Activated T-cell treated with anti-CD3 and anti-CD28 coated beads, Interleukin-2, amount 50 U/mL, for 72 hours (primary cell): ENCODE measurements at places on chromosomes 6 and 20.

DNA sequence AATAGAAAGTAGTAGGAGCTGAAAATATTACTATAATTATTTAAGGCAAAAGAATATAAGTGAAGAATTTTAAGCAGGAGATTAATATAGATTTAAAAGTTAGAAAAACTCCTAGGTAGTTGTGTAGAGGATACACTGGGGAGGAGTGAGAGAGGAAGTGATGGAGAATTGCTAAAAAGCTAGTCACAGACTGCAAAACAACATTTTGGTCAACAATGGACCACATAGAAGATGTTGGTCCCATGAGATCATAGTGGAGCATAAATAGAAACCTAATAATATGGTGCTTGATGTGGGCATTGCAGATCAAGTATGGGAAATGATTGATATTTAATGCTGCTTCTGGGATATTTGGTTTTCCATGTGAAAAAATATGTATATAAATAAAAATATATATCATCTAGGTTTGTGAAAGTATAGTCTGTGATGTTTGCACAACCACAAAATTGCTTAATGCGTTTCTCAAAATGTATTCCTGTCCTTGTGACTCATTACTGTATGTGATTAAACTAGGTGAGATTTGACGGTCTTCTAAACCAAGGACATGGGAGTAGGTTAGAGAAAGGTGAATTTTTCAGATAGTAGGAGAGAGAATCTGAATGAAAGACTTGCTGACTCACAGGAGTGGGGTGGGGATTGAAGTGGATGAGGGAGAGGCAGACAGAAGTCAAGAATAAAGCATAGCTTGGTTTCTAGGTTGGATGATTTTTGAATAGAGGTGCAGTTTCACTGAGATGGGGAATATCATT is 174.0 kb downstream of the BCKDHB start:
- DNase-seq: peak; percentile 18

DNA sequence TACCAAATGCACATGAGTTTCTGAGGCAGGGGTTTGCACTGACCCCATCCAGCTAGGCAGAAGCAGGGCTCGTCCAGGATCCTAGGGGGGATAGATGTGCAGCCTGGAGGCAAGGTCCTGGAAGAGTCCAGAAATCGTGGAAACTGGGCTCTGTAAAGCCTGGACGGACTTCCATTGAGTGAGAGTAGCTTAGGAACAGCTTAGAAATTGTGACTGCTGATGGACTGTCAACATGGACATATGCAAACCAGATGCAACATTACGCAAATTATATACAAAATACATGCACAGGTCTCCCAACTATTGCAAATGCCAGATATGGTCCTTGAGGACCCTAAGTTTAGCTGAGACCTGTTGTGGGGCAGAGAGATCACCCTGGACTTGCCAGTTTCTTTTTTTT is 4.8 kb upstream of the EMILIN3 start:
- no peak for DNase-seq

DNA sequence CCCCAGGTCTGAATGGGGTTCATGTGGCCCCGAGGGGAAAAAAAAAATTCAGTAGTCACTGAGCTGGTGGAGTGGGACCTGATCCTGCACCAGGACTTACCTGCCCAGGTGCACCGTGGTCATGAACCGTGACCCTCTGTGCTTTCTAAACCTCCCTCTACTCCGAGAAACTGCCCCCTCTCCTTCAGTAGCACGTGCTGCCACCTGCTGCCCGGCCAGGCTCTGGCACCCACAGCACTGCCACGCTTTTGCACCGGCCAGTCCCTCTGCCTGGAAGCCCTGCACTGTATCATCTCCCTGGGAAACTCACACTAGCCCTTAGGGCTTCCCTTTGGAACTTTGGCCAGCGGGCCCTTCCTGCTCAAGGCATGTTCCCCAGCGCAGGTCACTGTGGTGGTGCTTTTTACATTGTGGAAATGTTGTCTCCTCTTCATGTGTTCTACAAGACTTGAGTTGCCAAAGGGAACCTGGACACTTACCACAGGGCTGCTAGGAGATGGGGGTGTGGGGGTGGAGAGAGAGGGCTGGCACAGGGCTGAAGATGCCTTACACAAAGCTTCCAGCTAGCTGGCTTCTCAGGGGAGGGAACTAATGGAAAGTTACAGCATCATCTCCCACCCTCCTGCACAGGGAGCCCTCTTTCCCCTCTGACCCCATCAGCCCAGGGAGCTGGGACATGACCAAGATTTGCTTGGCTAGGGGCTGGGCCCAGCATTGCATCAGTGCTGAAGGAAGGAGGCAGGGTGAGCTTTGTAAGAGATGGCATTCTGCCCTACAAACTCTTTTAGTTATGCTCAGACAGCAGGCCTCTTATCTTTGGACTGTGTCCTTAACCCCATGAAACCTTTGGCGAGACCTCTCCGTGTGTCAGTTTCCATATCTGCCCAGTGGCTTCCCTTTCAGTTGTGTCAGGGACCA is 2.5 kb upstream of the PTPRT start:
- DNase-seq: peak; percentile 25

DNA sequence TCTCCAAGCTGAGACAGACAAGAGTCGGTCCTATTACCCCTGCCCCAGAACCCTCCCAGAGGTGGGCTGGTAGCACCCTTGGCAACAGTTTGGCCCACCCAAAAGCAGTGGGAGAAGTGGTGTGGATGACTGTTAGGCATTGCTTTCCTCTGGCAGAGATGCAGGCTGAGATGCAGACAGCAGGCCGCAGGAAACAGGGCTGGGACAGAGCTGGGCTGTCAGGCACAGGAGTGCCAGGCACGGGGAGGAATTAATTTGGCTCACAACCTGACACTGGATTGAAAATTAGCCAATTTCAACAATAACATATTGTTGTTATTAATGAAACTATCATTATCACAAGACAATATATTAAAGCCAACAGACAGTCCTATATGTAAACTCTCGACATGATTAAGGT is 15.7 kb upstream of the SIRT5 start:
- DNase-seq: no peak

DNA sequence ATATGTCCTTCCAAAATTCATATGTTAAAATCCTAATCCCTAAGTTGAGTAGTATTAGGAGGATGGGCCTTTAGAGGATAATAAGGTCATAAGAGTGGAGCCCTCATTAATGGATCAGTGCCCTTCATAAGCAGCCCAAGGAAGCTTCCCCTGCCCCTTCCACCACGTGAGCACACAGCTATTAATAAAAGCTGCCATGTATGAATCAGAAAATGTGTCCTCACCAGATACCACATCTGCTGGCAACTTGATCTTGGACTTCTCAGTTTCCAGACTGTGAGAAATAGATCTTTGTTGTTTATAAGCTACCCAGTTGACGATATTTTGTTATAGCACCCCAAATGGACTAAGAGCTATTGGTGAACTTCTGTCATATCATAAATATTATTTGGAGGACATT is 207.7 kb upstream of the HDDC2 start:
- DNase-seq: no peak

GRCh38 chr6:156809034-156809433 is 31.9 kb downstream of the ARID1B start:
- no peak for DNase-seq

- DNase-seq: no peak
These were observed 24.9 kb downstream of the BPIFB4 start for GRCh38 chr20:33104336-33104735.

GRCh38 chr6:144595266-144595665 is 310.1 kb downstream of the UTRN start:
- DNase-seq: no peak

GRCh38 chr6:30494291-30494861 is 5.1 kb downstream of the HLA-E start:
- no peak for DNase-seq

- DNase-seq: no peak
These were observed 616.7 kb upstream of the EPHA7 start for GRCh38 chr6:94036024-94036423.

DNA sequence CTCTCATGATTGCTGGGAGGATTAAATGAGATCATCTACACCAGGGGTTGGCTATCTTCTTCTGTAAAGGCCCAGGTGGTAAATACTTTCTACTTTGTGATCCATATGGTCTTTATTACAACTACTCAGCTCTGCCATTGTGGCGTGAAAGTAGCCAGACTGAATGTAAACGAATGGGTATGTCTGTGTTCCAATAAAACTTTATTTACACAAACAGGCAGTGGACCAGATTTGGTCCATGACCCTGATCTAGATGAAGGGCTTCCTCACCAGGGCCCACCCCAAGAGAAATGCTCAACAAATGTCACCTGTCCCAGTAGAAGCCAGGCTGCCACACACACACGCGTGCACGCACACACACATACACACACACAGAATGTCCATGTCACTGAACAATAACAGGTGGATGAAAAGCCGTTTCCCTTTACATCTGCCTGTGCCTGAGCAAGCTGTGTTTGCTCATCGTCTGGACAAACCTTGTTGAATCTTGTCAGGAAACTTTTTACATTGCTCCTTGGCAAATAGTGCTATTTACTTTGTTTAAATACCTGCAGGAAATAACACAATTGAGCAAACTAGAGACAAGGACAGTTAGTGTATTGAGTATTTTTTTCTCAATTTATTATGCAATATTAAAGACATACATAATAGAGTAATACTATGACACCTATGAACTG is 114.3 kb downstream of the EYA2 start:
- DNase-seq: no peak

GRCh38 chr6:99184696-99185095 is 164.8 kb downstream of the FAXC start:
- DNase-seq: no peak

DNA sequence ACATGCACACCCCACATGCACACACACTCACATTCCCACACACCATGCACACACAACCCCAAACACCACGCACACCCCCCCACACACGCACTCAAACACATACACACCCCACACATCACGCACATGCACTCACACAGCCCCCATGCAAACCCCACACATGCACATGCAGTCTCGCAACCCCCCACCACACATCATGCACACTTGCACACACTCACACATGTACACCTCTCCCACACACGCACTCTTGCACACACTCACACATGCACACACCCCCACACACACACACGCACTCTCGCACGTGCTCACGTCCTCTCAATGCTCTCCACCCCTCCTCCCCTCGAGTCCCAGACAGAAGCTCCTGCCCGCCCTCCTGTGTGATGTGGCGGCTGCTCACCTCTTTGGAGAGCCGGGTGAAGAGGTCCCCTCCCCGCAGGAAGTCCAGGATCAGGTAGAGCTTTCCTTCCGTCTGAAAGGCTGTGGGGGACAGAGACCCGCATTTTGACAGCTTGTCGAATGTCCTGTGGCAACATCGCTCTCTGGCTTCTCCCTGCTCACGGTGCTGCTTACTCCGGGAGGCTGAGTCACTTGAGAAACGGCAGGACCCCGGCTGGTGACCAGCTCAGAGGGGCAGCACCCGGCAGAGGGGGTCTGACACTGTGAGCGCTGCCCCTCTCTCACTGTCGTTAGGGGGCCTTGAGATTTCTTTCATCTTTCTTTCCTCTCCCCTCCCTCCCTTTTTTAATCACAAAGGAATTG is 78.5 kb downstream of the RAMACL start:
- no peak for DNase-seq

GRCh38 chr6:113304116-113304515 is 553.0 kb upstream of the MARCKS start:
- DNase-seq: no peak

DNA sequence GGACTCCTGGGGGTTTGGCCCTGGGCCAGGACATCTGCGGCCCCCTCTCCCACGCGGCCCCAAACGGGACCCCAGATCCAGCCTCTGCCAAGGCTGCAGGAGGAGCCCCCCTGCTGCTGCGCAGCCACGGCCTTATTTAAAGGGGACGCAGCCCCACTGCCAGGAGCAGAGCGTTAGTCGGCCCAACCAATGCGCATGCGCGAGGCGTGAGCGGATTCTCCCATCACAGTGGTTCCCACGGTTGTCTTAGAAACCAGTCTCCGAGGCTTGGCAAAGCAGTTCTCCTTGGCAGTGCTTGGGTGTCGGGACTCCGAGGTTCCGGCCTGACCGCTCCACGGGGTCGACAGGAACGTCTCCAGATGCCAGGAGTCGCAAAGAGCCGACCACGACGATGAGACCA is 288.3 kb upstream of the ZNF337 start:
- peak; percentile 34 for DNase-seq

GRCh38 chr6:52736145-52736544 is 27.1 kb downstream of the GSTA2 start:
- no peak for DNase-seq

DNA sequence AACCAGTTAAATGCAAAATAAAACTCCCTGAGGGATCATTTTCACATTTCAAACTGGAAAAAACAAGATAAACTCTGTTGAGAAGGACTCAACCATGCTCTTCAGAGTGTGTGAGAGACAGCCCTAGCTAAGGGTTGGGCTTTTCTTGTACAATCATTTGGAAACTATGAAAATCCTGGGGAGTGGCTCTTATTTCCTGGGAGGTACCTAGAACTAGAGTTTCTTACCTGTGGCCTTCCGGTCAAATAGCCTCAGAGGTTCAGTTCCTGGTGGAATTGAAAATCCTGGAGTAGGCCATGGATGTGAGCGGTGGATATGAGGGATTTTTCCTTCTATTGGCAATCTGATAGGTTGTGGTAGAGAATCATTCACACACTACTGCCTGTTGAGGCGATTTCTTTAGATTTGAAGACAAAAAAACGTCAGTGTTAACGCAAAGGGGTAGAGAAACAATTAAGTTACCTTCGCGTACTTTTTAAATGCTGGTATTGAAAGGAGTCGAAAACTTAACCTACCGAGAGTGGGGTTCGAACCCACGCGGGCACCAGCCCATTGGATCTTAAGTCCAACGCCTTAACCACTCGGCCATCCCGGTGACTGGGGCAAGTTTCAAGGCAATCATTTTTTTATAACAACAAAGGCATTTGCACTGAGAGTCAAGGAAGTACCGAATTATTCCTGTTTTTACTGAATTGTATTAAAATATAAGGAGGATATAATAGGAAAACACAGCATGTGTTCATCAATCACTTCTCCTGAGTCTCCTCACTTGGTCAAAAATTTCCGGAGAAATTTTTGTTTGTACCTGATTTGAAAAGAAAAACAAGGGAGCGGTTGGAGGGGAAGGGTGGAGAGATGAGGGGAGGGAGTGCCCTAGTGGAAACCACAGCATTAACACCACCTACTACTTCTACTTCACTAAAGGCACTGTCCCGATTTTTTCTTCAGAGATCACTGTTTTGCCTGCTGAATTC is 191.3 kb downstream of the OR2B2 start:
- DNase-seq: no peak

DNA sequence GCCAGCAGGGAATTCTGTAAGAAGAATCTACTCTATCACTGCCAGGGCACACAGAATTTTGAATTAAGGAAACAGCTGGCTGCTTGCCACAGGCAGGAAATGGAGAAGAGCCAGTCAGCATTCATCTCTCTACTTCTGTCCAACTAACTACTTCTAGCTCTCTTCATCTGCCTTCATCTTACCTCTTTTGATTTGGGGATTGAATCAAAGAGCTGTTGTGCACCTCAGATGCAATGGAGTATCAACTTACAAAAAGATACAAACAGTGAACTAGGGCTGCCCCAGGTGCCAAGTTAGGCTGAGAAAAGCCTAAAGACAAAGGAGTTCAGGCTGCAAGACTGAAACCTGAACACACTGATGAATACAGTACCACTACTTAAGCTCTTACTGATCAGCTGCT is 82.0 kb downstream of the PTPRK start:
- no peak for DNase-seq

DNA sequence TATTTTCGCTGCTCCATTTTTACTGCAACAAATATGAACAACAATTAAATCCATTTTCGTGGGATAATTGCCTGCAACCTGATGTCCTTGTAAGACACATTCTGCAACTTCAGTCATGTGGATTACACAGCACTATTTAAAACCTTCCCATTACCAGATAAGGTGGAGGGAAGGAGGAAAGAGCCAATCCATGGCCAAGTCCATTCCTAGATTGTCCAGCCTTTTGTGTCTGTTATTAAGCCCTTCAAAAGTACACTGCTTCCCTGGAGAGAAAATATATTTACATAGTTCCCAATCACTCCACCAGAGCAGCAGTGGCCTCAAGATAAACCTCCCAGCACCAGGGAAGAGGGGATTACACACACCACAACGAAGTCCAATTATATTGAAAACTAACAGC is 347.9 kb downstream of the CDH26 start:
- DNase-seq: no peak
